Hematopoietic multipotent progenitor cell treated with erythropoietin and hydrocortisone succinate and interleukin-3 and kit ligand, for 17 days (in vitro differentiated cells): ENCODE measurements at places on chromosomes 6 and 20.

DNA sequence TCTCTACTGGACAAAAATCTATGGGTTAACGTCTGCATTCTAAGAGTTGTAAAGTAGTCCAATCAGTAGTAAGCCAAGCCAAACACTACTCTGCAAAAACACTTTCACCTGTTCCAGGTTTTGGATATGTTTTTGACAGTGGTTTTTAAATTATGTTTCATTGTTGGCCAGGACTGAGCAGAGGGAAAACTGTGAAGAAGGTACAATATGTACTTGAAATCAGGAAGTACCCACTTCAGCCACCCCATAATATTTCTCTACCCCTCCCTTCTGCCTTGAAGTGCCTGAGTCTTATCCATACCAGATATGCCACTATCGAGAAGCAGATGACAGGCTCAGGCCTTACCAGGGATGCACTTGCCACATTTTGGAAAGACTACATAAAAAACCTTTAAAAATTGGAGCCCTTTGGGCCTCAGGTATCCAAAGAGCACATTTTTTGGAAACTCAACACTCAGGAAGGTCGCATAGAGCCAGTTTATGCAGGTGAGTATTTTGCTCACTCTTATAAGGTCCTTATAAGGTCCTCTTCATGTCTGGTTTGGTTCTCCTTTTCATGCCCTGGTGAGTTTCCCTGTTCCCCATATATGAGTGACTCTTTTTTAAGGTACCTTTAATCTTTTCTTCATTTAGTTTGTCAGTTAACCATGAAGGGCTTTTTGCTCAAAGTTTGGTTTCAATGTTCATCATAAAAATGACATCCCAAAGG, 859.3 kb upstream of the FLRT3 start:
- no peak for DNase-seq

DNA sequence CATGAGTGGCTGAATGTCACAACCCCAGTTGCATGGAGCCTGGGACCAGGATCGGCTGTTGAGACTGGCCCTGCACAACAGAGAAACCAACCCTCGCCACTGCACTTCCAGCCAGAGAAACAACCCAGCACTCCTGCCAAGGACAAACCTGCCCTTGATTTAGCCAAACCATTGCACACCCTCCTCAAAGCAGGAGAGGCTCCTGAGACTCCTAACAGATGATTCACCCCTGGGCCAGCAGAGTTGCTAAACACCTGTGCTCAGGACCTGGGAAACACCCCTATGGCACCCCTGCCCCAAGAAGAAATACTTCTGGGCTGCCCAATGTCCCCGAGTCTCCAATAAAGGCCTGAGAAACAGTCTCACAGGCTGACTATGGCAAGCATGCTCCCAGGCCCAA, 17.8 kb downstream of the WDR27 start:
- DNase-seq, result no peak

DNA sequence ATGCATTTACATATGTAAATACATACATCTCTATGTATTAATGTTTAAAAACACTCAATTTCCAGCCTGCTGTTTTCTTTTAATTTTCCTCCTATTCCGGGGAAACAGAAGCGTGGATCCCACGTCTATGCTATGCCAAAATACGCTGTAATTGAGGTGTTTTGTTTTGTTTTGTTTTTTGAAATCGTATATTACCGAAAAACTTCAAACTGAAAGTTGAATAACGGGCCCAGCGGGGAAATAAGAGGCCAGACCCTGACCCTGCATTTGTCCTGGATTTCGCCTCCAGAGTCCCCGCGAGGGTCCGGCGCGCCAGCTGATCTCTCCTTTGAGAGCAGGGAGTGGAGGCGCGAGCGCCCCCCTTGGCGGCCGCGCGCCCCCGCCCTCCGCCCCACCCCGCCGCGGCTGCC, 355 bp upstream of the BMP2 start:
- DNase-seq, result peak; percentile 32

GRCh38 chr6:5179917-5180316, 80.8 kb downstream of the LYRM4 start:
- DNase-seq, result no peak

- DNase-seq, result no peak
Observed at GRCh38 chr6:167791780-167792478, 34.8 kb upstream of the AFDN start.
